Neural crest cell (in vitro differentiated cells): ENCODE measurements at places on chromosomes 1 and 21. TPM values are rescaled to one million over a fixed set of nuclear protein-coding genes. Genes with fewer than 3 reads are reported as not detected.

DNA sequence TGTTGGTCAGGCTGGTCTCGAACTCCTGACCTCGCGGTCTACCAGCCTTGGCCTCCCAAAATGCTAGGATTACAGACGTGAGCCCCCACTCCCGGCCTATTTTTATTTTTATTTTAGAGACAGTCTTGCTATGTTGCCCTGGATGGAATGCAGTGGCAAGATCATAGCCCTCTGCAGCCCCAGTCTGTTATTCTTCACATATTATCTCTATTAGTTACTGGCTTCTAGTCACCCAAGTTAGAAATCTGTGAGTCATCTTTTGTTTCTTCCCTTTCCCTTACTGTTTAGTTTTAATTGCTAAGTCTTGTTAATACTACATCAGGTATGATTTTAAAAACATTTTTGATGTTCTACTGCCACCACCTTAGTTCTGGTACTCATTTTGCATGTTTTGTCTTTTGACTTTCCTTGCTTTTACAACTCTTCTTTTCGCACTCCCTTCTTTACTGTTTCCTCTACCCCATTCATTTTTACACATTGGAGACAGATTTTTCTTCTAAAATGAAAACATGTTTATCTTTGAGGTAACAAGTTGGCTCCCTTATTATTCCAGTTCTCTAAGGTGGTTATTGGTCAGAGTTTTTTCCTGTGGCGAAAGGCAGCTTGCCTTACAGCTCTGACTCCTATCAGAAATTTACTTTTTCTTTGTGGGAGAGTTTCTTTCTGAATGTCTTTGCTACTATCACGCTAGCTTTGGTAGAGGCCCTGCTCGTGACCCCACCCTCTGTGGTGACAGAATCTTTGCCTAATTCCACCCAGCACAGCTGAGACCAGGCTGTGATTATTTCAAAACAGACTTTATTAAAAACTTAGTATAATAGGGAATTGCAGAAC is 19.5 kb downstream of the ZMYM4 start:
- no peak overlapping the region for H3K4me3 ChIP-seq
- no peak for DNase-seq
- no peaks in the 10 kb centered on the region for H3K27me3 ChIP-seq
- H3K36me3 ChIP-seq: peaks cover 20% of the 10 kb centered on the region
- H3K27ac ChIP-seq: no peak overlapping the region

DNA sequence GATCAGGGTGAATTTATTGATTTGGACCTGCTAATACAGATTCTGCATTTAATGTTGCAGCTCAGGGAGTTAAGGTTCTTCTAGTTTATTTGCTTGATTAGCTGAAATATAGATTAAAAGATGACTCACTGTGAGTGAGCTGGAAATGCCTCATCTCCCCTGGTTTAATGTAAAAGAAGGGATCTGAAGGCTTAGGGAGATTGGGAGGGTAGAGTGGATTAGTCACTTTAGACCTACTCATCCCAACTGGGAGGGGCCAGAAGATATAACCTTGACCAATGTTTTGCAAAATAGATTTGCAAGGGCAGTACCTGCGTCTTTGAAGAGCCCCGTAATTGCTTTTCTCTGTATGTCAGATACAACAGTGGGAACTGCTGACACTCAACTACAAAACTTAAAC is 922.8 kb upstream of the ADGRL4 start:
- H3K27ac ChIP-seq: no peak overlapping the region
- no peak overlapping the region for H3K4me3 ChIP-seq
- H3K4me1 ChIP-seq: no peaks in the 10 kb centered on the region
- H3K36me3 ChIP-seq: peaks cover 2% of the 10 kb centered on the region
- H3K27me3 ChIP-seq: no peaks in the 10 kb centered on the region

GRCh38 chr21:10464975-10465374 is 56.4 kb upstream of the TPTE start:
- no peak overlapping the region for H3K27ac ChIP-seq
- H3K4me3 ChIP-seq: no peak overlapping the region
- H3K27me3 ChIP-seq: no peaks in the 10 kb centered on the region
- H3K4me1 ChIP-seq: no peaks in the 10 kb centered on the region
- DNase-seq: no peak
- no peaks in the 10 kb centered on the region for H3K36me3 ChIP-seq

- H3K27ac ChIP-seq: peak overlapping the region; percentile 91
- peak overlapping the region; percentile 94 for H3K4me3 ChIP-seq
- peak; percentile 33 for DNase-seq
- peaks cover 7% of the 10 kb centered on the region for H3K36me3 ChIP-seq
- no peaks in the 10 kb centered on the region for H3K27me3 ChIP-seq
Observed at GRCh38 chr1:205812271-205812877, 624 bp downstream of the SLC41A1 start.

DNA sequence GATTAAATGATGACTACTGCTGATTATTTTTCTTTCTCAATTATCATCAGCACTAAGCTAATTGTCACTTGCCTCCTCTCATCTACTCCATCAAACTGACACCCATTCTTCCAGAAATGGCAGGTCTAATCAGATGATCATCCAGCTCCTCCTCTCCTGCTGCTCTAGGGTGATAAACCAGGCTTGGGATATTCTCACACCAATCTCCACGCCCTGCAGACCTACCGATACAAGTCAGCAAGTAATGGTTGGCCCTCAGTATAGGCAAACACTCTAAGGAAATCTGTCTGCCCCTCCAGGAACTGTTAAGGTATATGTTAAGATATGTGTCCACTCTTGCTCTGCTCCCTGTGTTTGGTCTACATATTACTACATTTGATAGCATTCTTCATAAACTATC is 36.3 kb upstream of the C1orf21 start:
- no peak for DNase-seq
- H3K4me3 ChIP-seq: no peak overlapping the region
- H3K36me3 ChIP-seq: no peaks in the 10 kb centered on the region
- no peaks in the 10 kb centered on the region for H3K27me3 ChIP-seq
- H3K4me1 ChIP-seq: no peaks in the 10 kb centered on the region

DNA sequence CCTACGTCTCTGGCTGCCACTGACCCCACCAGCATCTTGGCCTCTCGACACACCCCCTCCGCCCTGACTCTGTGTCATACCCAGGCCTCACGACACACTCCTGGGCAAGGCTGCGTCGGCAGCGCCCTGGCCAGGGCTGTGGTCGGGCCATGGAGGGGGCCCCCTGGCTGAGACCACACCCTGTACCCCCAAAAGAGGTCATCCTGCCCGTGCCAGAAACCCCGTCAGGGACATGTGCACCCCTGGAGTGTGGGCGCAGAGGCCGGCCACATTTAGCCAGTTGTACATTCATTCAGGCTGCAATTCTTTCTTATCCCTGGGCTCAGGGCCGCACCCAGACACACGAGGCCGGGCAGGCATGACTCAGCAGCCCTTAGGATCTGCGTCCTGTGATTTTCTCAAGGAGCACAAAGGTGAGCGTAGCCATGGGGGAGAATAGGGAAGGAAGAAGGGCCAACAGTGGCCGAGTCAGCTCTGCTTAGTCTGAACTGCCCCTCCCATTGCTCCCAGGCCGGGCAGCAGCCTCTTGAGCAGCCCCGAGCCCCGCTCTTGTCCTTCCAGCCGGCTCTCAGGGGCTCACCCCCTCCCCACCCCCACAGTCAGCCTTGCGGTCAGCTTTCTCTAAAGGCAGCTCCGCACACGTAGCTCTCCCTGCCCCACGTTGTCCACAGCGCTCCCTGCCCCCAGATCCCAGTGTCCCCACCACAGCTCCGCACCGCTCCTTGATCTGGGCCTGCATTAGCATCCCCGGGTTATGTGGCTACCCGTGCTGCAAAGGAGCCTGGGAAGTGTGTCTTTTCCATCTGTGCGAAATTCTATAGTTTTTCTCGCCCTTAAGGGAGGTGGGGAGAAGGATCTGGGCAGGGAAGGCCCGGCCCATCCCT is 7.9 kb downstream of the CSTB start:
- no peak for DNase-seq
- no peaks in the 10 kb centered on the region for H3K36me3 ChIP-seq
- H3K27me3 ChIP-seq: no peaks in the 10 kb centered on the region
- peak overlapping the region; percentile 92 for H3K27ac ChIP-seq
- peaks cover 28% of the 10 kb centered on the region for H3K4me1 ChIP-seq
- peak overlapping the region; percentile 31 for H3K4me3 ChIP-seq

Gene HHIPL2
- 0.23 and 0.42 TPM in 2 replicates for total RNA-seq

GRCh38 chr1:107404756-107405155 is 263.9 kb downstream of the NTNG1 start:
- no peak overlapping the region for H3K27ac ChIP-seq
- no peaks in the 10 kb centered on the region for H3K27me3 ChIP-seq
- H3K4me3 ChIP-seq: no peak overlapping the region
- H3K36me3 ChIP-seq: no peaks in the 10 kb centered on the region
- H3K4me1 ChIP-seq: no peaks in the 10 kb centered on the region
- DNase-seq: no peak

GRCh38 chr1:102693345-102693744 is 415.0 kb downstream of the COL11A1 start:
- no peak for DNase-seq
- no peak overlapping the region for H3K27ac ChIP-seq
- no peak overlapping the region for H3K4me3 ChIP-seq
- no peaks in the 10 kb centered on the region for H3K27me3 ChIP-seq
- no peaks in the 10 kb centered on the region for H3K4me1 ChIP-seq
- H3K36me3 ChIP-seq: no peaks in the 10 kb centered on the region

DNA sequence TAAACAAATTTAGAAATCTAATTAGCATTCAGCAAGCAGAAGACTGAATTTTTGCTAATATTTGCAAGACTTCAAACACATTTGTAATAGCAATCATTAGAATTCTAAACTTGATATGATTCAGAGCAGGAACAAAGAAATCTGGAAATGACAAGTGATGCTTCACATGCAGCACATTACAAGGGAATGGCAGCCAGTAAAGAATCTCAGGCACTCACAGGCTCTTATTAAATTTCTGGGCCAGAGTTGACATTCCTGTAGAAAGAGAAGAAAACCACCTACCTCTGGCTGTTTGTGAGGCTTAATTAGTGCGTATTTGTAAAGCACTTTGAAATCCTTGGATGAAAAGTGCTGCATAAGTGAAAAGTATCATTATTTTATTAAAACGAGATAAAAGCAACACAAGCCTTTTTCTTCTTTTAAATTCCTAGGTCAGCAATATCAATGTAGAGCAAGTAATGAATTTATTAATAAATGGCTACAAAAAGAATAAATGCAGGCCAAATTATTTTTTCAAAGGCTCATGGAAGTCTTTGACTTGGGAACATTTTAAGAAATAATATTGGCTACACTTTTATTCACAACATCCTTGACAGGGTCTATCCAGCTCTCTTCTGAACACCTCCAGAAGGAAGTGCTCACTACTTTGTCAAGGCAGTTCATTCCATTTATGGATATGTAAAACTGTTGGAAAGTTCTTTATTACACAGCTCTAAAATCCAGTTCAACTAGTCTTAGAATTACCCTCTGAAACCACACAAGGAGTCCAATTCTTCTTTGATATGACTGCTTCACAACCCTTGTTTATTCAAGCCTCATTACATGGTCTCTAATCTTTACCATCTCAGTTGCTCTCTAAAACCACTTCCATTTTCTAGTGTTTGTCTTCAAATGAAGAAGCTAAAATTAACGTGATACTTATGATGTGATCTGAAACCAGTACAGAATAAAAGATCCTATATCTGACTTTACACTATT is 32.1 kb upstream of the SCYL3 start:
- peaks cover 3% of the 10 kb centered on the region for H3K4me1 ChIP-seq
- no peak for DNase-seq
- H3K4me3 ChIP-seq: no peak overlapping the region
- H3K27ac ChIP-seq: no peak overlapping the region
- no peaks in the 10 kb centered on the region for H3K27me3 ChIP-seq

Gene APP
- 245 and 254 TPM in 2 replicates for total RNA-seq

Gene ATG4C
- total RNA-seq: 13.2 and 14.5 TPM in 2 replicates

Gene C1orf226
- total RNA-seq: 9.3 and 9.8 TPM in 2 replicates

Gene S100A9
- total RNA-seq: not detected in 2 replicates

Gene PTPRC
- not detected in 2 replicates for total RNA-seq

DNA sequence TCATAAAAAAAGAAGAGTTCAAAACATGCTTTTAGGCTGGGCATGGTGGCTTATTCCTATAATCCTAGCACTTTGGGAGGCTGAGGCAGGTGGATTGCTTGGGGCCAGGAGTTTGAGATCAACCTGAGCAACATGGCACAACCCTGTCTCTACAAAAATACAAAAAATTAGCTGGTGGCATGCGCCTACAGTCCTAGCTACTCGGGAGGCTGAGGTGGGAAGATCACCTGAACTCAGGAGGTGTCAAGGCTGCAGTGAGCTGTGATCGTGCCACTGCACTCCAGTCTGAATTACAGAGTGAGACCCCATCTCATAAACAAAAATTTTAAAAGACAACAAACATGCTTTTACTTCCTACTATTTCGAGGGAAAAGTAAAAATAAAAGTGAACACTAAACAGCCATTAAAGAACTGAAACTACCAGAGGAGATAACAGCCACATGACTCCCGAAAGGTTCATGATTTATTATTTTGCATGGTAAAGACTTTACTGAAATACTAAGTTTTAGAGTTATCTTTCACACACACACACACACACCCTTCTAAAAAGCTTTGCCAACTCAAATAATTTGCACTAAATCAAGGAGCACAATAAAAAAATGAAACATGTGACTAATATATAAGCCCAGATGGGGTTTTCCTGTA is 48.1 kb downstream of the USP1 start:
- H3K27ac ChIP-seq: no peak overlapping the region
- no peak for DNase-seq
- no peak overlapping the region for H3K4me3 ChIP-seq

Gene GJA5
- total RNA-seq: 1.1 and 1.2 TPM in 2 replicates

Gene PGBD5
- total RNA-seq: 16.3 and 19.7 TPM in 2 replicates

DNA sequence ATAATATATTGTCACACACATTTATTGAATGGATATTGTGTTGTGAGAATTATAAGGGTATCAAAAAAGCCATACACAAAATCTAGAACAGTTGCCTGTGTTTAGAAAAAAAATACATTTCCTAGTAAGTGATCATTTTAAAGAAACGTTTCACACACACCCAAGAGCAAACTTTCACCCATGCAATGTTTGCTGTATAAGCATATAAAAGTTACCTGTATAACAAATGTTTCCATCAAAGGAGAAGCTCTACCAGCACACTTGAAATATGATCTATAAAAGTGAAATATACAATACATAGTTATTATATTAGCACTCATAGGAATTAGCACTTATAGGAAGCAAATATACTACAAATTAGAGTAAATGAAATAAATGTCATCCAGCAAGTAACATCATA is 1098.1 kb downstream of the NCAM2 start:
- no peaks in the 10 kb centered on the region for H3K4me1 ChIP-seq
- H3K4me3 ChIP-seq: no peak overlapping the region
- no peak overlapping the region for H3K27ac ChIP-seq

Gene SLC9C2
- total RNA-seq: 0.12 TPM in 1 of 2 replicates, not detected in the other

Gene OR2L3
- not detected in 2 replicates for total RNA-seq

GRCh38 chr1:4848431-4848830 is 194.0 kb downstream of the AJAP1 start:
- no peaks in the 10 kb centered on the region for H3K36me3 ChIP-seq
- H3K4me3 ChIP-seq: no peak overlapping the region
- peak overlapping the region; percentile 3 for H3K27ac ChIP-seq
- no peak for DNase-seq
- H3K4me1 ChIP-seq: peaks cover 17% of the 10 kb centered on the region

Gene FCRL2
- not detected in 2 replicates for total RNA-seq
